Naive B cell (primary cell): ENCODE measurements at places on chromosomes 1 and 21. TPM values are rescaled to one million over a fixed set of nuclear protein-coding genes. Genes with fewer than 3 reads are reported as not detected.

- no peaks in the 10 kb centered on the region for H3K27me3 ChIP-seq
- H3K27ac ChIP-seq, result no peak overlapping the region
- H3K4me1 ChIP-seq, result no peaks in the 10 kb centered on the region
- H3K4me3 ChIP-seq, result no peak overlapping the region
- DNase-seq, result no peak
Measured at GRCh38 chr1:171019971-171020370, 70.7 kb upstream of the FMO3 start.

DNA sequence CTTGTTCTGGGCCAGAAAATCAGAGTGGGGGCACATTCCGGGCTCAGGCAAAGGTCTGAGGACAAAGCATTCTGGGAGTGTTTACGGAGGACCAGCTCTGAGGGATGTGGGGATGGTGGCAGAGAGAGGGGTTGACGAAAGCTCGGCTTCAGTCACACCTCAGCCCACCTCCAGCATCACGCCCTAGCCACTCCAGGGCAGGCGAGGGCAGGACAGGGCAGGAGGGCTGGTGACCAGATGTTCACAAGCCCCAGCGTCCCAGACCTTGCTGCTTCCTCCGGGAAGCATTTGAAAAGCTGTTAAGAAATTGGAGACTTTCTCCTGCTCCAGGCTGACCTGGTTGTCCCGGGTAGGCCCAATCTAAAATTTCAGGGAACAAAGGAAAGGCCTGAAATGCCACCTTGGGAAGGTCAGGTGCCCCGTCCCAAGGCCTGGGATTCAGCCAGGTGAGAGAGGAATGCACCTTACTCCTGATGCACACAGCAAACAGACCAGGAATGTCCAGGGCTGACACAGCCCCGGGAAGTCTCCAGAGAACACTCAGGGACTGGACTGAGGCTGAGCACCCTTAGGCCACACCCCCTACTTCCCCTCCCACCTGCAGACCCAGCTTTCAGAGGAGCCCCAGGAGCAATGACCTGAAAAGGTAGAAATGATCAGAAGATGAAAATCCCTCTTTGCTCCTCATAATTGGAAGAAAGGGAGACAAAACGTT is 71.9 kb upstream of the KLHDC7A start:
- H3K4me1 ChIP-seq, result no peaks in the 10 kb centered on the region
- peaks cover 5% of the 10 kb centered on the region for H3K27me3 ChIP-seq
- peaks cover under 1% of the 10 kb centered on the region for H3K36me3 ChIP-seq
- no peak overlapping the region for H3K4me3 ChIP-seq

DNA sequence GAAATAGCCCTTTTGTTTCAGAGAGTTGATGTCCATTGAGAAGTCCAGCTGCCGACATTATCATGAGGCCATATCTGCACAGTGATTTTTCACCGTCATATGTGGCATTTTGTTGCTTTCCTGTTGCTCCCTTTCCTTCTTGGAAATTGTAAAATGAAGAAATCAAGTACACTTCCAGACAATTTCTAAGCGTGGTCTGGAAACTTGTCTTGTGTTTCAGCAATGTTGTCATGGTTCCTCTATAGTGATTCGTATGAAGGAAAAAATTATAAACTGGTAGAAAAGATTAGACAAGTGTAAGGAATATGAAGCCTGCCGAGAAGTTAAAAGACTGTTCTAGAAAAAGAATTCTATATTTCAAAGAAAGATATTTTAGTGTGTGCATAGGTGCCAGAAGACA is 17.7 kb downstream of the NTNG1 start:
- H3K36me3 ChIP-seq, result no peaks in the 10 kb centered on the region
- H3K27ac ChIP-seq, result no peak overlapping the region
- peaks cover 13% of the 10 kb centered on the region for H3K27me3 ChIP-seq

GRCh38 chr1:86202552-86203340 is 46.2 kb upstream of the COL24A1 start:
- DNase-seq, result no peak
- no peaks in the 10 kb centered on the region for H3K27me3 ChIP-seq
- no peak overlapping the region for H3K4me3 ChIP-seq
- H3K27ac ChIP-seq, result no peak overlapping the region
- no peaks in the 10 kb centered on the region for H3K36me3 ChIP-seq

DNA sequence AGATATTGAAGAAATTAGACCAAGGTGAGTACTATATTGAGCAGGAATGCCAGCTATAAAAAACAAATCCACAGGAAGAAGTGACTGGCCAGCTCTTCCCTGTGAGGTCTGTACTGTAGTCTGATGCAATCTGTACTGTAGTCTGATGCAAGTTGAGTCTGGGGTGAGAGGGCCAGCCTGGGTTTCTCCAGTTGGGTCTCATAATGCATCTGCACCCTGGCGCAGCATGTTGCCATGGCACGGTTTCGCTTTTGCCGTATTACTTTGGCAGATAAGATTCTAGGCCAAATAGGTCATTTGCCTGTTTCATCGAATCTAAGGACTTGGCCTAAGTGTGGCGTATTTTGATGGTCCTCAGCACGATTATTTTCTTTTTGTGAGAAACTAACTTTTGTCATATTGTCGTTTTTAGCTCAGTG is 24.4 kb upstream of the PGD start:
- no peaks in the 10 kb centered on the region for H3K36me3 ChIP-seq
- no peak overlapping the region for H3K27ac ChIP-seq
- H3K27me3 ChIP-seq, result no peaks in the 10 kb centered on the region
- peaks cover 4% of the 10 kb centered on the region for H3K4me1 ChIP-seq
- no peak for DNase-seq

The SLC5A9 gene
- 0.77 TPM for polyA plus RNA-seq

The C1QTNF12 gene
- polyA plus RNA-seq, result not detected

The MAN1C1 gene
- polyA plus RNA-seq, result not detected

The FCRLB gene
- 4.2 TPM for polyA plus RNA-seq

The CDC7 gene
- polyA plus RNA-seq, result 5.3 TPM
